ENCODE measurements at places on chromosomes 16 and 17.

GRCh38 chr17:19021622-19022083 is 17.1 kb upstream of the FAM83G start:
- DNase-seq: no peak

- no peak for DNase-seq
Measured at GRCh38 chr17:2705888-2706795, 5.4 kb downstream of the CLUH start.

- DNase-seq: peak; percentile 20
Measured at GRCh38 chr17:69050999-69051775, 9.5 kb downstream of the ABCA9 start.

- no peak for DNase-seq
Measured at GRCh38 chr17:37847811-37848331, 76.3 kb upstream of the TBC1D3K start.

GRCh38 chr16:77171745-77172635 is 19.0 kb upstream of the MON1B start:
- DNase-seq: peak; percentile 50

DNA sequence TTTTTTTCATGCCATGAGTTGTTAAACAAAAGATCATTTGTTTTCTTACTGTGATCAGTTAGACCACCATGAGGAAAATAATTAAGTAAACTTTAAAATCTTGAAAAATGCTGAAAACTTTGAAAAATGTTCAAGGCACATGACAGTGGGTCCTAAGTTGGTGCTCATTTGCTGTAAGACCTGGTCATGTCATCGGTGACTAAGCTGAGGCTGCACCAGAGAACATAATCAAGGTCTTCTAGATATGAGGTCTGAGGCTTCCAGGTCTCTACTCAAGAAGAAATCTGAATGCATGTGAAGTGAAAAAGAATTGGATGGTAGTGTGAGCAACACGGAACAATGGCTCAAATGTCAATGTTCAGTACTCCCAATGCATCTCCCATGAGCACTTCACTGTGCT is 87.6 kb downstream of the CFDP1 start:
- DNase-seq: no peak

GRCh38 chr16:63422715-63423114 is 1386.5 kb upstream of the CDH8 start:
- DNase-seq: no peak

DNA sequence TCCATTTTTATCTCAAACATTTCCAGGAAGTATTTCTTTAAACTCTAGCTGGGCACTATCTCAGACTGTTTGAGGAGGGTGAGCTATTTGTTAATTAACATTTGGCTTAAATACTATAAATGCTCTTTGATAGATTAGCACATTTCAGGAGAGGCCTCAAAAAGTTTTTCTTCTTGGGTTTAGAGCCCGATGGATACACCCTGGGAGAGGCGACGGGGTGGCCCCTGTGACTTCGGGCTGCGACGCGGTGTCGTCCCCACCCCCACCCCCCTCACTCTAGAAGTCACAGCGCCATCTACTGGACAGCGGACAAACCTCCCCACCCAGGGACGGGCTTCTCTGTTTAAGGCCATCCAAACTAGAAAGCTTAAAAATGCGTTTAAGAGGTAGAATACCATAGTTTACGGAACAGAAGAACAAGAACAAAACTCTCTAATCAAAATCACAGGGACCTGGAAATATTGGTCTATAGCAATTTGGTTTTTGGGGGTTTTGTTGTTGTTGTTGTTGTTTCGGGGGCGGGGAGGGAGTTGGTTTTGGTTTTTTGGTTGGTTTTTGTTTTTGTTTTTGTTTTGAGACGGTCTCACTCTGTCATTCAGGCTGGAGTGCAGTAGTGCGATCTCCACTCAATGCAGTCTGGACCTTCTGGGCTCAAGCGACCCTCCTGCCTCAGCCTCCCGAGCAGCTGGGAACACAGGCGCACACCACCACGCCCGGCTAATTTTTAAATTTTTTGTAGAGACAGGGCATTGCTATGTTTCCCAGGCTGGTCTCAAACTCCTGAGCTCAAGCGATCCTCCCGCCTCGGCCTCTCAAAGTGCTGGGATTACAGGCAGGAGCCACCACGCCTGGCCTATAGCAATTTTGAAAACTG is 254.4 kb downstream of the C16orf95 start:
- peak; percentile 73 for DNase-seq

GRCh38 chr17:1398028-1398427 is 2.0 kb downstream of the YWHAE start:
- no peak for DNase-seq

GRCh38 chr17:53516636-53517035 is 306.1 kb upstream of the KIF2B start:
- peak; percentile 26 for DNase-seq

DNA sequence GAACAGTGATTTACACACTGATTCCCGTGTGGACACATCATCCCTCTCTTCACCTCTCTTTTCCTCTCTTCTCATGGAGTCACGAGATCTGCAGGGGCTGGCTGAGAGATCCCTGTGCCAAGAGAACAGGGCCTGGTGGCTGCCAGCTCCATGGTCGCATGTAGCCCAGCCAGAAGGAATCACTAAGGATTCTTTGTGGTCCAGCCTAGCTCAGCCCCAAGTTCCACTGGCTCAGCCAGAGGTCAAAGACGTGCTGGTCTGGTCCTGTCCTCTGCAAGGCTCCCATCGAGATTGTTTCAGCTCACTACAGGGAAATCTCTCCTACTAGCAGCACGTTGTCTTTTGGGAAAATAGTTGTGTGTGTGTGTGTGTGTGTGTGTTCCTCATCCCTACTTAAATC is 66.4 kb downstream of the NDEL1 start:
- DNase-seq: no peak

GRCh38 chr17:76635659-76636360 is 7.7 kb downstream of the ST6GALNAC1 start:
- DNase-seq: peak; percentile 65

DNA sequence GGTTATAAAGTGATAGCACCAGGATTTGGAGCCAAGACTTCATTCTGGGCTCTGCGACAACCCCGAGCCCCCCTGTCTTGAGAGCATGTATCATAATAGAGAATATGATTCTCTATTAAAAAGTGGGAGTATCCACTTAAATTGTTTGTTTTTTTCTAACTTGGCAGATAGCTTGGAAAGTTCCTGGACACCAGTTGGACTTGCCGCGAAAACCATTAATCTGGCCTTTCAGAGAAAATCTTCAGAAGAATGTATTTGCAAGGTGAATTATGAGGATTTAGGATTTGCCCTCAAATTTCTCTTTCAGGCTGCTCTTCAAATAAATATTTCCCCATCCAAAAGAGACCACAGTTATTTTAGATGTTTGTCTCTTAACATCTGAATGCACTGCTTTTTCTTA is 53.5 kb downstream of the MARCHF10 start:
- DNase-seq: no peak

DNA sequence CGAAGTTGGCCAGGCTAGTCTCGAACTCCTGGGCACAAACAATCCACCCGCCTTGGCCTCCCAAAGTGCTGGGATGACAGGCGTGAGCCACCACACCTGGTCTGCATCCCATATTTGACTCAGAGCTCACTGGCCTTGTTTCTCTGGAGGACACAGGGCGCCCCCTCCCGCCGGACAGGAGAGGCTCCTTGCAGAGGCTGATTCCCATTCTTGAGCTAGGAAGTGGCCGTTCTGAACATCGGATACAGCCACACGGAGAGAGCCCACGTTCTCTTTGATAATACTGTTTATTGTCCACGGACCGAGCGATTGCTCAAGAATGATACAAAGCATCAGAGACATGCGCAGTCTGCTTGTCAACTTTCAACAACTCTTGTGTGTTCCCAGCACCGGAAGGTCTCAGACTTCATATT is 12.1 kb upstream of the USP36 start:
- no peak for DNase-seq

DNA sequence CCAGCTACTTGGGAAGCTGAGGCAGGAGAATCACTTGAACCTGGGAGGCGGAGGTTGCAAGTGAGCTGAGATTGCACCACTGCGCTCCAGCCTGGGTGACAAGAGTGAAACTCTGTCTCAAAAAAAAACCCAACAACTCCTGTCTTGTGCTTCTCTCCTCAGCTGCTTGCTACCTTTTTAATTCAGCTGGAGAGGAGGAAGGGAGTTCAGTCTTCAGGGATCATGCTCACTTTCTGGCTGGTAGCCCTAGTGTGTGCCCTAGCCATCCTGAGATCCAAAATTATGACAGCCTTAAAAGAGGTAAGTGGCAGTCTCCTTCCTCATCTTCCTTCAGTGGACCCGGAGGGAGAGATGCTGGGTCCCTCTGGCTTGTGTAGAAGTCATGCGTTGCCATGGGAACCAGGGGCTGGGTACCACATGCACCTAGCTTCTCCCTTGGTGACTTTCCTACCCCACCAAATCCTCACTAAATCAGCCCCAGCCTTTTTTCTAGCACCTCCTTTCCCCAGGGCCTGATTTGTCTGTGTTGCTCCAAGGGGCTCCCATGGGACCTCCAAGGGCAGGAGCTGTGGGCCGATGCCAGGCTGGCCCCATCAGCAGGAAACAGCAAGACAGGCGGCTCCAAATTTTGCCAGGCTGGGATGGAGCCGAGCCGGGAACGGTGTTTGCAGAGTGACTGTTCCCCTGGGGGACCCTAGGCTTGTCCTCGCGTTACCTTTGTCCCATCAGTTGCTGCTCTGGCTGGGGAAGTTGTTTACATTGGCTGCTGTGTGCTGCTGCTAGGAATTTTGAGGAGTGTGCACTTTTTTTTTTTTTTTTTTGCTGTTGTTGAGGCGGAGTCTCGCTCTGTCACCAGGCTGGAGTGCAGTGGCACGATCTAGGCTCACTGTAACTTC is 65.2 kb downstream of the ABCC1 start:
- DNase-seq: peak; percentile 66

DNA sequence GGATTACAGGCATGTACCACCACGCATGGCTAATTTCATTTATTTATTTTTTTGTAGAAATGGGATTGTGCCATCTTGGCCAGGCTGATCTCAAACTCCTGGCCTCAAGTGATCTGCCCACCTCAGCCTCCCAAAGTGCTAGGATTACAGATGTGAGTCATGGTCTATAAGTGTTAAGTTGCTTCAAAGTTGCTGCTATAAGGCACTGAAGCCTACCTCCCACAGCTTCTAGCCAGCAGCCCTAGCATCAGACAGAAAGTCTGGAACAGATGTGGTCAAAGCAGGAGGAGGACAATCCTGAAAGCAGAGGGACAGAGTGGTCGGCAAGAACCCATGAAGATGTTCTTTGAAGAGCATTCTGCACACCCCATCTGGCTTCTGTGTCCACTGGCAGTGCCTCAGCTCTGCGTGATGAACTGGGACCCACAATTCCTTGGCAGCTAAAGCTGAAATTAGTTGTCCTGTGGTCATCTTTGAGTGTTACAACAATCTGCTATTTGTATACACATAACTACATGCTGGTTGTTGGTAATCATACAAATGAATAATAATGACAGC is 11.2 kb downstream of the MAP3K14 start:
- DNase-seq: peak; percentile 67

GRCh38 chr17:14875557-14876412 is 389.3 kb downstream of the PMP22 start:
- no peak for DNase-seq

DNA sequence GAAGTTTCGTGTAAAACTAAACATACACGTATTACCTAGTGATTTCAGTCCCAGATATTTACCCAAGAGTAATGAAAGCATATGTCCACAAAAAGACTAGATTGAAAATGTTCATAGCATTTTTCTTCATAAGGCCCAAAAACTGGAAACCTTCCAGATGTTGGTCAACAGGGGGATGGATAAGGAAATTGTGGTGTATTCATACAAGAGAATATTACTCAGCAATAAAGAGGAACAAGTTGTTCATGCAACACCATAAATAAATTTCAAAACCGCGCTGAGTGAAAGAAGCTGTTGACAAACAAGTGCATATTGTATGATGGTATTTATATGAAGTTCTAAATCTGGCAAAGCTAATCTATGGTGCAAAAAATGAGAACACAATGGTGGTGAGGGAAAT is 54.1 kb upstream of the NFAT5 start:
- no peak for DNase-seq

DNA sequence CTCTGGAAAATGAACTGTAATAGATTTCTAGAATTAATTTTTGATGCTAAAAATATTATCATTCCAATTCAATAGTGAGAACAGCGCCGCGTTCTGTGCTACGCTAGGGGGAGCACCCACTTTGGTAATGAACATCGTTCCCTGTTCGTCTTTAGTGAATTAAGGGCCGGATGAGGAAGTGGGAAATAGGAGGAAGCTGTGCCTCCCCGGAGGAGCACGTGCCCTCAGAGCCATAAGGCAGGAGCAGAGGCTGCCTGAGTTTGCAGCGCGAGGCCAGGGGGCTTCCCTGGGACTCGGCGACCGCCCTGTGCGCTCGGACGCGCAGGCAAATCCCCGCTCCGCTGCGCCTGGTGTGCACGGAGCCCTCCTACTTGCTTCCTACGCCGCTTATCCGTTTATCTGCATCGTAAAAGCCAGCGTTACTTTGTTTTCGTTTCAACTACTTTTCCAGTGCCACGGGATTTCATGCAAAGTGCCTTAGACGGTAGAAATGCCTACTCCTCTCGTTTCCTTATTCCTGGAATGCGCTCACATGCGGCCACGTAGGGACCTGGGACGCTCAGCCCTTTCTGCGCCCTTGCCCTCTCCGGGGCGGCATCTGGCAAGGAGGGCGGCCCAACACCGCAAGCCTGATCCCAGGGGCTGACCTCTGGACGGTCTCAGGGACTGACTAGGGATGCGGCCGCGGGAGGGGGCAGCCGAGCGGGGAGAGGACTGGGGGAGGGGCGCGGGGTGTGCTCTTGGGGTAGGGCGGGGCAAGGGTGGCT is 76.4 kb downstream of the KCNJ12 start:
- DNase-seq: peak; percentile 79

DNA sequence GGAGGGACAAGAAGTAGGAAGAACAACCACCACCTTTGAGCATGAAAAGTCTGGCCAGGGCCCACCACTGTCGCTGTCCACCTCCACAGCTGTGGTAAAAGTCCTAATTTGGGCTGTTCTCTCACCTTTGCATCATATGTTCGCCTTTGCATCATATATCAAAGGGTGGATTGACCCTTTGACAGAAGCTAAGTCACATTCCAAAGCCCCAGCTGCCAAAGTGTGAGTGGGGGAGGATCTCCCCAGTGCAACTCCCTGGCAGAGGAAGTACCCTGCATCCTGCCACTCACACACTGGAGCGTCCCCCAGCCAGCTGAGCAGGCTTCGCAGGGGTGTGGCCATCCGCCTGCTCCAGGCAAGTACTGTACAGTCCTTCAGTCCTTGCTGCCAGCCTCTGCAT is 12.7 kb upstream of the SPECC1 start:
- no peak for DNase-seq

DNA sequence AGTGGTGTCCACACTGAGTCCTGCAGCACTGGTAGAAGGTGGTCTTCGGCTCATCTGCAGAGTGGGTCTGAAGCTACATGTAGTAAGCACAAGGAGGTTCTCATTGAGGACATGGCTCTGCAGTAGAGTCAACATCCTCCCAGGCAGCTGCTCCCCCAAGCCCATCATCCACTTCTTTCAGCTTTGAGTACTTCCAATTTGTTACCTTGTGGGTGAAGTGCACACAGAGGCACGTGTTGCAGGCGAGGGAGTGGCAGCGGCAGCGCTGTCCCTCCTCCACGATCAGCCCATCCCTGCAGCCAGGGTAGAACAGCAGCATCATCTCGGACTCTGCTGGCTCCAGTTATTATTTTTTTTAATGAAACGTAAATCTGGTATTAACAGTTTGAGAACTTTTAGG is 1.8 kb upstream of the SSTR2 start:
- no peak for DNase-seq

- no peak for DNase-seq
Measured at GRCh38 chr17:57406981-57407286, 150.6 kb downstream of the MSI2 start.

- DNase-seq: peak; percentile 61
Measured at GRCh38 chr16:24626256-24626655, 86.9 kb downstream of the RBBP6 start.

All from fibroblast of skin of right biceps (primary cell).